ENCODE measurements at places on chromosomes 2 and 18.

- DNase-seq = no peak
These were observed 2156.0 kb upstream of the PIK3C3 start for GRCh38 chr18:39799006-39799405.

- no peak for DNase-seq
These were observed 30.7 kb downstream of the SH2D6 start for GRCh38 chr2:85449214-85449588.

GRCh38 chr2:119517433-119517832, 6.8 kb downstream of the SCTR start:
- peak; percentile 81 for DNase-seq

DNA sequence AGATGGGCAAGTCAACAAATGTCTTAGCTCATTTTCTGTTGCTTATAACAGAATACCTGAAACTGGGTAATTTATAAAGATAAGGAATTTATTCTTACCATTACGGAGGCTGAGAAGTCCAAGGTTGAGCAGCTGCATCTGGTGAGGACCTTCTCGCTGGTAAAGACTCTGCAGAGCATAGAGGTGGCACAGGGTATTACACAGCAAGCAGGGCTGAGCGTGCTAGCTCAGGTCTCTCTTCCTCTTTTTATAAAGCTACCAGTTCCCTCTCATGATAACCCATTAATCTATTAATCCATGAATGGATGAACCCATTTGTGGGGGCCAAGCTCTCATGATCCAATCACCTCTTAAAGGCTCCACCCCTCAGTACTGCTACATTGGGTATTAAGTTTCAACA, 109.1 kb downstream of the CDK15 start:
- DNase-seq = peak; percentile 12

GRCh38 chr18:69956057-69956456, 8.4 kb upstream of the CD226 start:
- no peak for DNase-seq

- DNase-seq = no peak
These were observed 101.9 kb downstream of the NFATC1 start for GRCh38 chr18:79497638-79498081.

- DNase-seq = no peak
These were observed 83.7 kb upstream of the RBM44 start for GRCh38 chr2:237714690-237715458.

GRCh38 chr2:129103936-129104878, 785.5 kb upstream of the HS6ST1 start:
- DNase-seq = no peak

- no peak for DNase-seq
These were observed 44.1 kb upstream of the NDUFV2 start for GRCh38 chr18:9058406-9058805.

- no peak for DNase-seq
These were observed 207.0 kb upstream of the AGAP1 start for GRCh38 chr2:235286622-235287374.

- DNase-seq = no peak
These were observed 2.8 kb downstream of the SPR start for GRCh38 chr2:72889991-72890390.

GRCh38 chr2:134372611-134373131, 118.8 kb downstream of the MGAT5 start:
- no peak for DNase-seq

GRCh38 chr18:3305354-3305762, 43.4 kb downstream of the MYL12B start:
- peak; percentile 29 for DNase-seq

DNA sequence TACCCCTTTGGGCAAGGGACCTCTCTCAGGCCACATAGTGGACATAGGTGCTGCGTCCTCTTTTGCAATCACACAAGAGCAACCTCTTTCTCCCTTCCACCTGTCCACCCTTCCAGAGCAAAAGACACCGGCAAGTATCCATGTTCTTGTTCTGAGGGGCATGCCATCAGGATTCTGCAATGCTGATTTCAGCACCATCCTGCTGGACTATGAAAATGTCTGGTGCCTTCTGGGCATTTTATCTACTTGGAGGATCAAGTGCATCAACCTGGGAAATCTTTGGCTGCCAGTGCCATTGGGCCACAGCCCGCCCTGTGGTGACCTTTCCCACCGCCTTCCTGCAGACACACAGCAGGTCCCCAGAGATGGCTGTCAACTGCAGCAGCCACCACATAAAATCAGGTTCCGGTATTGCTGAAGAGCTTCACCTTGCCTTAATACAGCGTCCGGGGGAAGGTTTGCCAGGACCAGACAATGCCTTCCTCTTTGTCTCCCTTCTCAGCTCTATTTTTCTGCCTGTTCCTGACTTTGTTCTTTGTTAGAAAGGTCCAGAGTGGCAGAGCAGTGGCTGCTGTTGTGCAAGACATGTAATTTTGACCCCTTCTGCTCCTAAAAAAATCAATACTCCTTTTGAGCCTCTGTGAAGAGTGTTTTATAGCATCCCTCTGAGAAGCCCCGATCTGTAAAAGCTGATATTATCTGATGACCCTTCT, 18.5 kb upstream of the BOD1L2 start:
- no peak for DNase-seq

- no peak for DNase-seq
These were observed 234.0 kb downstream of the ZNF407 start for GRCh38 chr18:74831571-74832250.

GRCh38 chr2:100453853-100454252, 16.4 kb upstream of the NMS start:
- DNase-seq = no peak

- no peak for DNase-seq
These were observed 392.9 kb upstream of the LRATD1 start for GRCh38 chr2:14239605-14240004.

GRCh38 chr18:12737243-12737902, 34.5 kb downstream of the PSMG2 start:
- no peak for DNase-seq

DNA sequence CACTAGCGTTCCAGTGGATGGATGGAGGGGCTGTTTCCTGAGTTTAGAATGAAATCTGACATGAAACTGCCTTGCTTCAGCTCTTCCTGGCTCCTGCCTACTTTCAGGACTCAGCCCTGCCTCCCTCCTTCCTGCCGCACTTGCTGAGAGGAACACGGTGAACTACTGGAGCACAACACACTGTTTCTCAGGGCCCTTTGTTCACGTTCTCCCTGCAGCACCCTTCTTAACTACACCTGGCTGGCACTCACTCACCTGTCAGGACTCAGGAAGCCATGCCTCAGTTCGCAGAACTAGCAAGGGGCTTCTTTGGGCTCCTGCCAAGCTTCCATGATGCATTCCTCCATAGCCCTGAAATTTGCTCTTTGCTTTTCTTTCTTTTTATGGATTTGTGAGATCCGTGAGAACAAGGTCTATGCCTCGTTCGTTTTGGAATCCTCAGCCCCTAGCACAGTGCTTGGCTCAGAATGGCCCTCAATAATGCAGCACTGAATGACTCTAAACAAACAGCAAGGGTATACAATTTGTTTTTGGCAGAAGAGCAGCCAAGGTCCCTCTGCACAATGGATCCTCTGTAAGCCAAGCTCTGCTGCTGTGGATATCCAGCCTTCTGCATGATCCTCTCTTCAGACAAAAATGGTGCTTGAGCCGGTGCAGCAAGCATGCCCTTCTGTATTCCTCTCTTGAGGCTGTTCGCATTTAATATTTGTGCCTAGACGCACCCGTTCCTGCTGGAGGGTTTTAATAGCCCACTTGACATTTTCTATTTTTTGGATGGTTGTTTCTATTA, 357.0 kb downstream of the TSN start:
- DNase-seq = no peak

DNA sequence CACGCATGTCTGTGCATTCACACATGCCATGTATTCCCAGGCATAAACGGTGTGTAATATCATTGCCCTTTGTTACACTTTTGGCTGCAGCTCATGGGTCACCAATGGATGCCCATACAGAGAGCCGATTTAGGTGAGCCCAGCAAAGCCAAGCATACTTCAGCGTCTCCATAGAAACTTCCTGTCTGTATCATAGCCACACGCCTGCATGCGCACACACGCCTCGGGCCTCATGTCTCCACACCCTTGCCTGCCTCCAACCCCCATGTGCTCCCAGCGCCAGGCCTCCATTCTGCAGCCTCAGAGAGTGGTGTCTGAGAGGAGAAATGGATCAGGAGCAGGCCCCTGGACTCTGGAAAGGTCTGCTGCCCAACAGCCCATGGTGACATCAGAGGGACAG, 33.5 kb upstream of the SELENOI start:
- DNase-seq = no peak

Data from suppressor macrophage treated with lipopolysaccharide for 1 hour (primary cell).